ENCODE measurements at places on chromosomes 3 and 15.

- DNase-seq: no peak
Measured at GRCh38 chr3:155196131-155197021, 97.1 kb downstream of the STRIT1 start.

DNA sequence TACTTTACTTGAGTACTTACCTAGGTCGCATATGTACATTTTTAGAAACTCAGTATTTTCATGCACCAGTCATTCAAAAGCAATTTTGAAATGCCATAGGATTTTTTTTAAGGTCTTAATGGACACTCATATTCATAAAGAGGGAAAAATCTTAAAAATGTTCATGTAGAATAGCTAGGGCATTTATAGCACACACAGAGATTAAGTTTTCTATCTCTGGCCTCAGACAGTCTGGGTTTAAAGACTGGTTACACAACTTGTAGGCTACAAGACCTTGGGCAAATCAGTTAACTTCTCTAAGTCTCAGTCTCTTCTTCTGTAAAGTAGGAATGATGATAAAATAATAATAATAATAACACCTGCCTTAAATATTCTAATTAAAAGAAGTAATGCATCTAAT is 48.5 kb upstream of the UBP1 start:
- DNase-seq: no peak

- peak; percentile 86 for DNase-seq
Measured at GRCh38 chr3:72738752-72739530, 109.3 kb downstream of the SHQ1 start.

DNA sequence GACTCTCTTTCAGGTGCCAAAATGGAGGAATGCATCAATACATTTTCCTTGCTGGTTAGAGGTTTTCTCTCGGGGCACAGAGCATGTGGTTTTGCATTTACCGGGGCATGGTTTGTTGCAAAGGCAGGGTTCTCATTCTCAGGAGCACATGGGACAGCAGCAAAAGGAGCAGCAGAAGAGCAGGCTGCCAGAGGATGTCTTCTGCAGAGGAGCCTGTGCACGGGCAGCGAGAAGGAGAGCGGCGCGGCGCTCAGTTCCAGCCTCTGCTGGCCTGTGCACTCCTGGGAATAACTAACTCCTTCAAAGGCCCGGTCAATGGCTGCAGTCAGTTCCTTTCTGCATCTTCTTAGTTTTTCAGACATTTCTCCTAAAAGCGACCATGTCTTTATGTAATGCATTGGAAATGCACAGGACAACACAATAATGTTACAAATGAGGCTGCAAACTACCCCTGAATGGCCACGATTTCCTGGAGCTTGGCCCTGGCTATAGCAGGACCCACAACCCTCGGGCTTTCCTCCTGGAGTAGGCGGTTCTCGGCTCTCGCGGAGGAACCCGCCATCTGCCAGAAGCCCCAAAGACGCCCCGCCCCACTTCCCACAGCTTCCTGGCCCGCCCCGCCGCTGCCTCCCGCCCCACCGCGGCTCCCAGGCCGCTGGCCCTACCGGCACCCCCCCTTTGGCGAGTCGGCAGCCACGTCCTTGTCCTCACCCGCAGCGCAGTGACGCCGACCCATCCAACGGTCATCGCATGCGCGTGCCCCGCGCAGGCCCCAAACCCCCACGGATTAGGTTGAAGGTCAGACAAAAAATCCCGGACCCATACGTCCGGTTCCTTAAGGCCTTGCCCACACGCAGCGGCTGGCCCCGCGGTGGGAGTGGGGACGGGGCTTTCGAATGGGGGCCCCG is at the start of gene C3orf62:
Gene C3orf62 (minus strand): TSS at position 758 of the 908 bp plus-strand sequence. CDS start 360 bp downstream, at position 398.
- DNase-seq: peak; percentile 84

- no peak for DNase-seq
Measured at GRCh38 chr3:107235193-107235927, 141.9 kb upstream of the CCDC54 start.

- no peak for DNase-seq
Measured at GRCh38 chr3:171470714-171471227, 10.6 kb upstream of the TNIK start.

DNA sequence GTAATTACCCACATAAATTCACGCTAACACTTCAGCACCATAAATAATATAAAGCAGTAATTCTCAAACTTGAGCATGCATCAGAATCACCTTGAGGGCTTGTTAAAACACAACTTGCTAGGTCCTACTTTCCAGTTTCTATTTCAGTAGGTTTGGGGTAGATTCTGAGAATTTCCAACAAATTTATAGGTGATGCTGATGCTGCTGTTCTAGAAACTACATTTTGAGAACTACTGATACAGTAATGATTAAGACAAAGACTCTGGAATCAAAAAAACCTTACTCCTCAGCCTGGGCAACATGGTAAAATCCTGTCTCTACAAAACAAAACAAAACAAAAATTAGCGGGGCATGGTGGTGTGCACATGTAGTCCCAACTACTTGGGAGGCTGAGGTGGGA is 18.8 kb downstream of the TMEM39A start:
- no peak for DNase-seq

- DNase-seq: no peak
Measured at GRCh38 chr15:101204739-101205535, 46.9 kb downstream of the CHSY1 start.

GRCh38 chr3:185737740-185738680 is 86.8 kb downstream of the IGF2BP2 start:
- no peak for DNase-seq

DNA sequence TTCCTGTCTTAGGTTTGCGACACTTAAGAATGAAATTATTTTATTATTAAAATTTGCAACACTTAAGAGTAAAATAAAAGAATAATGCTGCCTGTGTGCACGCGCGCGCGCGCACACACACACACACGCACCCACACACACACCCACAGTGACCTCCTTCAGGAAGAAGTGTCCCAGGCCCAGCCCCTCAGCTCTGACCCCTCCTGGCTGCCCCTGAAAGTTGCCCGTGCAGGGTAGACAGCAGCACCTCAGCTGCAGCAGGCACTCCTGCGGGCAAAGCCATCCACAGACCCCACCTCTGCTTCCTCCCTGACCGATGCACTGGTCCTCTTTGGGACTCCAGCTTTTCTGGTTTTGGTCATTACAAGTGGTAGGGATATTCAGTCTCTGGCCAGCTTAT is 478.2 kb downstream of the NTRK3 start:
- no peak for DNase-seq

DNA sequence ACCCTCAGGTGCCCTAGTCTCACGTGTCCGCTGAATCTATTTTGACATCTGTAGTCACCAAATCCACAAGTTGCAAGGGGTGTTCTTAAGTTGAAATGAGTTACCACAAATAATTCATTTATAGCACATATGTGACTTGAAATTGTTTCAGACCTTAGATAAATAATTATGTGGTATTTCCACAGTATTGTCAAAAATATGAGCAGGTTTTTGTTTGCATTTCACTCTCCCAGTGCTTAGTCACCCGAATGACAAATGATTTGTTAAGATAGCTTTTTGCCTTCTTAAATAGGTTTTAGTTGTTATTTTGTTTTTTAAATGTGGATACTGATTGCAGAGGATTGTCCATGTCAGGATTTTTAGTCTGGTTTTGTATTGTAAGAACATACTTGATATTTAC is 2.6 kb downstream of the MFSD1 start:
- no peak for DNase-seq

DNA sequence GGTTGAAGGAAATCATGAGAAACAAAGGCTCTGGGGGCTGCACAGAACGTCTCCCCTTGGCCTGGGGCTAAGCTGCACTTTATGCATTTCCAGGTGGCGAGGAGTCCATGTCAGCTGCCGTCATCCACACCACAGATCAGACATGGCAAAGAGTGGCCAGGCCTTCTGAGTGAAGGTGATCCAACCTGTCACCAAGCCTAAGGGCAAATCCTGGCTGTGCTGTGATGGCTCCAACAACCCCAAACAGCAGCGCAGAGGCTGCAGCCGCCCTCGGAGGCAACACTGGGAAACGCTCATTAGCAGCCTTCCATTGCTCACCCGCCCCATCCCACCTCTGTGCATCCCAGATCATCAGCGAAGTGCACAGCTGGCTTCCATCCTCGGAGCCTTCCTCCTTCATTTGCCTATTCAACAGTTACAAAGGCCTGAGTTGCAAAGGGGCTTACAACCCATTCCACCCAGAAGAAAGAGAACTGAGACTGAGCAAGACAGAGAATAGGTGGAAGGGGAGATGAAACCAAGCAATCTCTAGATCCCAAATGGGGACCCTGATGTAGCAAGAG is 55.7 kb downstream of the SRGAP3 start:
- DNase-seq: no peak

DNA sequence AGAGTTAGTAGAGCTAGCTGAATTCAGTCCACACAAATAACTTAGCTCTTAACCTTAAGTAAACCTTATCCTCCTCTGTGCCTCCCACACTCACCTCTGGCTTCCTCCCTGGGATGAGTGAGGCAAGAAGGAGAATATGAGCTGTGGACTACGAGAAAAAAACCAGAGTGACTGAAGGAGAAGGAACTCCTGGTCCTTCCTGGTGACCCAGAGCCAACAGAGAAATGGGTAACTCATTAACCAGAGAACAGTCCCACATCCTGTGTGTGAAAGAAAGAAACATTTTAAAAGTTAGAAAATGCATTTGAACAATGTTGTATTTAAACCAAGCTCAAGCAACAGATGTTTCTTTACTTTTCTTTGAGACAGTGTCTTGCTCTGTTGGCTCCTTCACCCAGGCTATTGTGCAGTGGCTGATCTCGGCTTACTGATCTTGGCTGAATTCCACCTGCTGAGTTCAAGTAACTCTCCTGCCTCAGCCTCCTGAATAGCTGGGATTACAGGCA is 27.5 kb upstream of the FAM81A start:
- no peak for DNase-seq

GRCh38 chr3:21801631-21802030 is 50.6 kb upstream of the ZNF385D start:
- DNase-seq: no peak

DNA sequence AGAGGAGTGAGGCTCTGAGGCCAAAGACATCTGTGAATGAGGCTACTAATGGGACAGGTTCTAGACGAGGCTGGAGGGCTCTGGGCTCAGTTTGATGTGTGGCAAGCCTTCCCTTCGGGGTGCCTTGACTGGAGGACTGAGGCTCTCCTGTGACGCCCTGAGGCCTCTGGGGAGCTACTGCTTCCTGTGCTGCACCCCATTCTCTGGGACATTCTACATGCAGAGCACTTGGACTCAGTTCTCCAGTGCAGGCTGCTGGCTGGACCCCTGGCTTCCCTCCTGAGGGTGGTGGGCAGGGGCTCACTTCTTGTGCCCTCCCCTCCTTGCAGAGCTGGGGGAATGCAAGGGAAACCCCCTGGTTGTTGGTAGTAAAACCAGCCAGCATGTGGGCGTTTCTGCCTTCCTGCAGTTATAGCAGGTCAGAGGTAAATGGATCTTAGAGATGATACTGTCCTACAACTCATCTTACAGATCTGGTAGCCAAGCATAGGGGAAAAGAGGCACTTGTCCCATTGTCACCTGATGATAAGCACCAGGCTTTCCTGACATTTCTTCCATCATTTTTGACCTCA is 133.3 kb downstream of the CHDH start:
- no peak for DNase-seq

DNA sequence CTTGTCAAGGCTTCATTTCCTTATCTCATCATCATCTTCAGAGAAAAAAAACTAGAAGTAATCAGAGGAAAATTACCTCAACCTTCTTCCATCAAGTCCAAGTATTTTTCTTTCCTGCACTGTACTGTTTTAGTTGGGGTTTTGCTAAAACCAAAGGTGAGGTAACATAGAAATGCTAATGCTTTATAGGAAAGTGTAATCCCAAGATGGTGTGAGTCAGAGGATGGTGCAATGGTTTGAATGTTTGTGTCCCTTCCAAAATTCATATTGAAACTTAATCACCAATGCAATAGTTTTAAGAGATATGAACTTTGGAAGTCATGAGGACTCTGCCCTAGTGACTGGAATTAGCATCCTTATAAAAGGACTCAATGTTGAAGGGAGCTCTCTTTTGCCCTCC is 79.5 kb downstream of the KBTBD8 start:
- no peak for DNase-seq

- no peak for DNase-seq
Measured at GRCh38 chr3:184733181-184733580, 21.3 kb upstream of the MAGEF1 start.

GRCh38 chr3:76436894-76437293 is 603.0 kb upstream of the ROBO2 start:
- no peak for DNase-seq

DNA sequence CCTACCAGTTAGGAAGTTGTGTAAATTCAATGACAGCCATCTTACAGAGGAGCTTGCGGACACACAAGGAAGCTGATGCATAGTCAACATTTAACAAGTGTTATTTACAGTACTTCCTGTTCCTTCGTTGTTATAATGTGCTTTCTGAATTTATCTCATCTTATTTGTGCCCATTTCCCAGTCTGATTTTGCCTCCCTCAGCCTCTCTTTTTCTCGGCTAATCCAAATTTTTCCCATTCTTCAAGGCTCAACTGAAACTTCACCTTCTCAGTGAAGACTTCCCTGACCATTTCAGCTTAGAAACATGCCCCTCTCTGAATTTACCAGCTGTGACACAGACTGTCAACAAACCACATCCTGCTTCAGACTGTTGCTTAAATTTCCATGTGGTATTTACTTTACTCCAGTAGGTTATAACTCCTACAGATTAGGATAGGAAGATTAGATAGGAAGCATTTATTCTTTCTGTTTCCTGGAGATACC is 55.7 kb upstream of the CP start:
- no peak for DNase-seq

DNA sequence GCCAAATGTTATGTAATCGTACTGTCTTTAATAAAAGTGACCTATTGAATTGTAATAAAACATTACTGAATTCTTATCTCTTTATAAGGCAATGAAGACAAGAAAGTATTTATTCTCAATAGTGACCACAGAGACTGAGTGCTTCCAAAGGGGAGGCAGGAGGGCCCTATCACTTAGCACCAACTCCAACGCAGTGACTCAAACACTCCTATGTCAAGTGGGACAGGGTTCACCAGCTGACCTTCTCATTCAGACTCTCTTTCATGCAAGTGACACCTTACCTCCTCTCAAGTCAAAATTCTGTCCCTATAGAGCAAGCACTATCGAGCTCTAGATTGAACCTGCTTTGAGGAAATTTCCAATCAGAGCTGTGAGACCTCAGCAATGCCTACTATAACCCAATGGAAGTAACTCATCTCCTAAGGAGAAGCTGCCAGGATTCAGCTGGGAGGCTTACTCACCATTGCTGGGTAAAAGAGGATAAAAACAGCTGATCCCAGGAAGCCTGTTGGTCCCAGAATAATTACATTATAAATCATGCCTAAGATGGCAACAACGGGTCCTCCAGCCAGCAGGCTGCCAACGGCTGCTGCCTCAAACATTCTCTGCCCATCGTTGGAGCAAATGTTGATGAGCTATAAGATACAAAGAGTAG is 35.6 kb downstream of the ABCC5 start:
- DNase-seq: no peak

All from CD4-positive, alpha-beta T cell treated with Interleukin-6 for 4 hours (primary cell).